ENCODE measurements at places on chromosomes 7 and 10.

GRCh38 chr10:72322280-72323058 lies 32.2 kb downstream of the DNAJB12 start:
- no peak for DNase-seq

GRCh38 chr7:131692131-131692960 lies 135.9 kb upstream of the PODXL start:
- DNase-seq = peak; percentile 98

GRCh38 chr10:13327534-13327933 lies 20.6 kb downstream of the SEPHS1 start:
- no peak for DNase-seq

GRCh38 chr10:22685926-22686325 lies 28.5 kb downstream of the PIP4K2A start:
- no peak for DNase-seq

DNA sequence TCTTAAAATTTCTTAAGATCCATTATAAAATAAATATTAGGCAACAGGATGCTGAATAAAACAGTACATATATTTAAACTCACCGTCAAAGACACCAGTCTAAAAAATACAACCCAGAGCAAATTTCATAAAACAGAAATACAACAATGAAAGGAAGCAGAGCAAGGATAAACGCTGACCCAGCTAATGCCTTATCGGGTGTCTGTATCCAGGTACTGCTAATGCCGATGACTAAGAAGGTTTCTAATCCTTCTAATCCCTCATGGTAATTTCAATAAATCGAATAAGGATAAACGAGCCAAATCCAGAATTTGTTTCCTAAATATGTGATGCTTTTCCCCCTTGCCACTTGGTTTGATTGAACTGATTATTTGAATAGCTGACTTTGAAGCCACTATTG lies 1.7 kb downstream of the HYCC1 start:
- no peak for DNase-seq

DNA sequence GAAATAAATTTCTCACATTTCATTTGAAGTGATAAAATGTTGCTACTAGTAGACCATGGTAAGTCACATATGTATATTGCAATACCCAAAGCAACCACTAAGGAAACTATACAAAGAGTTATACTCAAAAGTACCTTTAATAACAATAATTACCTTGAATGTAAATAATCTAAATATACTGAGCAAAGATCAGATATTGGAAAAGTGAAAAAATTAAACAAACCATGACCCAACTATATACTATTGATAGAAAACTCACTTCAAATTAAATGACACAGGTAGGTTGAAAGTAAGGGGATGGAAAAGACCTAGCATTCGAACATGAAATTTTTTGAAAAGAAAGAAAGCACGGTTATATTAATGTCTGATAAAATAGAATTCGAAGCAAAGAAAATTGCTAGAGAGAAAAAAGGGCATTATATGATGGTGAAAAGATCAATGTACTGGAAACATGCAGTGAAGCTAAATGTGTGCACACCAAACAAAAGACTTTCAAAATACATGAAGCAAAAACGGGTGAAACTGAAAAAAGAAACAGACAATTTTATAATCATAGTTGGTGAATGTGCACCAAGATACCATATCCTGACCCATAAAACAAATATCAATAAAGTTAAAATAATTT lies 29.1 kb downstream of the TFPI2 start:
- no peak for DNase-seq

DNA sequence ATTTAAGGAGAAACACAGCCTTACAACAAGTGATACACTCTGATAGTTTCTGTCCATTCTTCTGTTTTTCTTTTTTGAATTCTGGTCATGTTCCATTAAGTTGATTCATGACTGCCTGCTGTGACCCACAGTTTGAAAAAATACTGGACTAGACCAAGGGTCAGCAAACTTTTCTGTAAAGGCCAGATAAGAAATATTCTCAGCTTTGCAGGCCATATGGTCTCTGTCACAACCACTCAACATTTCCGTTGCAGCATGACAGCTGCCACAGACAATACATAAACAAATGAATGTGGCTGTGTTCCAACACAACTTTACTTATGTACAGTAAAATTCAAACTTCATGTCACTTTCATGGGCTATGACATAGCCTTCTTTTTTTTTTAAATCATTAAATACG lies 156.7 kb downstream of the PLXNA4 start:
- DNase-seq = no peak

- no peak for DNase-seq
Measured at GRCh38 chr10:132612571-132613504, 75.3 kb downstream of the INPP5A start.

Measured in endodermal cell (in vitro differentiated cells).